Large intestine (tissue), 12 donors: ENCODE measurements at places on chromosomes 7 and 10. TPM values are rescaled to one million over a fixed set of nuclear protein-coding genes. Genes with fewer than 3 reads are reported as not detected.

The ABCA13 gene
- 0.28 TPM for polyA plus RNA-seq

The ARHGEF35 gene
- polyA plus RNA-seq: 30.6 TPM

The DGKI gene
- polyA plus RNA-seq: 1.4 TPM

The CALD1 gene
- polyA plus RNA-seq: 191 TPM

The PTF1A gene
- polyA plus RNA-seq: not detected

The SPAM1 gene
- 1.0 TPM for polyA plus RNA-seq

The SSC4D gene
- 1.2 TPM for polyA plus RNA-seq

The EBF3 gene
- 7.5 TPM for polyA plus RNA-seq

The LIPA gene
- 194 TPM for polyA plus RNA-seq

The RSU1 gene
- 37.0 TPM for polyA plus RNA-seq
